Panc1 (cell line): ENCODE measurements at places on chromosomes 5 and 9. TPM values are rescaled to one million over a fixed set of nuclear protein-coding genes. Genes with fewer than 3 reads are reported as not detected.

DNA sequence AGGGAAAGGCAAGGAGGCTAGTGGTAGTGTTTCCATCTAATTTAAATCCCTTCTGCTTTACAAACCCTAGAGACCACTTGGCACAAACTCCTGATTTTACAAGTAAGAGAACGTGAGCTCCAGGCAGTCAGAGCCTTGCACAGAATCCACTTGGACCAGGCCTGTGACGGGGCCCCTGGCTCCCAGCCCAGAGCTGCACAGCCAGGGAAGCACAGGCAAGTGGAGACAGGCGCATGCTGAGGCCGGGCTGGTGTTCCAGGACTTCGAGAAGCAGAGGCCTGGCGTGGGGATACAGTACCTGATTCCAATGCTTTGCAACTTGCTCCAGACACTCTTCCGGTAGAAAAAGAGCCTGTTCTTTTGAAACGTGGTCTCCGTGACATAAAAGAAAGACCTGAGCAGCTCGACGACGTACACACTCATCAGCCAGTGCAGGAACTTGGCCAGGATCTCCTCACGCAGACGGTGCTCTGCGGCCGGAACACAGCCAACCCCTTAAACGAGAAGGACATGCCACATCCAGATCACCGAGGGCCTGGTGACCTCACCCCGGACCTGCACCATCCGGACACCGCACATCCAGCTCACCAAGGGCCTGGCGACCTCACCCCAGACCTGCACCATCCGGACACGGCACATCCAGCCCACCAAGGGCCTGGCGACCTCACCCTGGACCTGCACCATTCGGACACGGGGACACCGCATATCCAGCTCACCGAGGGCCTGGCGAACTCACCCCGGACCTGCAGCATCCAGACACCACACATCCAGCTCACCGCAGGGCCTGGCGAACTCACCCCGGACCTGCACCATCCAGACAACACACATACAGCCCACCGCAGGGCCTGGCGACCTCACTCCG lies 12.5 kb downstream of the TERT start:
- no peak for DNase-seq

DNA sequence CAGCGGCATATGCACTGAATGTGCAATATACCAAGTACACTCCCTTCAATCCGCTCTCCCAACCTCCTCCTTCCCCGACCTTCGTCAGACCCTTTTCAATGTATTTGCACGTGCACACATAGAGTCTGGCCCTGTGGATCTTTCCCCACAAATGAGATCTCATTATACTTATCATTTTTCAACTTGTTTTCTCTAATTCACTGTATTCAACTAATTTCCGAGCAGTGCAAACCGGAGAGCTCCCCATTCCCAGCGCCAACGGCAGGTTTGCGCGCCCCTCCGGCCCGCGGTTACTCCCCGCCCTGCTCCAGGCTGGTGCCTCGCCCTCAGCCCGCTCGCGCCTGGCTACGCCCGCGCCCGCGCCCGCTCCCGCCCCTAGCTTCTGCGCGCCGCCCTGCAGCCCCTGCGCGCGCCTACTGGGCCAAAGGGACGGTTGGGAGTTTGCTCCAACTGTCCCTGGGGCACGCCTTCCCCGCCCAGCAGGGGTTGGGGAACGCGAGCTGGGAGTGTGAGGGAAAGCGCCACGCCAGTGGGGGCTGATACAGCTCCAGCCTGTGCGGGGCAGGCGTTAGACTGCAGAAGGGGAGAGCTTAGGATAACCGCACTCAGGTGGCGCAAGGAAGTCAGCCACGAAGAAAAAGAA lies 3.3 kb upstream of the CDC20B start:
- DNase-seq = no peak

- DNase-seq = no peak
Measured at GRCh38 chr5:33905381-33905780, 13.6 kb upstream of the ADAMTS12 start.

- no peak for DNase-seq
Measured at GRCh38 chr9:117526674-117527073, 111.8 kb upstream of the ASTN2 start.

DNA sequence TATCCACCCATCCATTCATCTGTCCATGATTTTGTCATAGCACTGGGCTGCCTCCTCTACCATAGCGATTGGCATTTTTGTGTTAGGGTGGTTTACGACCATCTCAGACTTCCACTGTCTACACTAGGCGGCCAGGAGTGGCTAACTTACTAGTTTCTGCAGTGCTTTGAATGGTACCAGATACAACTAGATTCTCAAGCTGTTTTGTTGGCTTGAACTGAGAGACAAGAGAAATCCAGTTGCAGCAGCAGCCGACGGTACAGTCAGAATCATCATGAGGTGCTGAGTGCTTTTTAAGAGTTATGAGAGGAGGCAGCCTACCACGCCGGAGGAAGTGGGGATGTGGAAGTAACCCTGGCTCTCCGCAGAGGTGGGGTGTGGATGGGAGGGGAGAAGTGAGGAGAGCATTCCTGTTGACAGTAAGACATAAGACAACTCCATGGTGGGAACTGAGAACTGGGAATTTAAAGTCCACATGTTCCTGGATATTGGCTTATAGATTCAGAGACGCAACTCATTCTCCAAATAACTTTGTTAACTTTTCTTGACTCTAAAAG lies 27.9 kb downstream of the COL5A1 start:
- DNase-seq = no peak

GRCh38 chr5:97629276-97629675 lies 446.2 kb upstream of the RIOK2 start:
- DNase-seq = no peak

- no peak for DNase-seq
Measured at GRCh38 chr5:13930541-13931171, 13.8 kb downstream of the DNAH5 start.

DNA sequence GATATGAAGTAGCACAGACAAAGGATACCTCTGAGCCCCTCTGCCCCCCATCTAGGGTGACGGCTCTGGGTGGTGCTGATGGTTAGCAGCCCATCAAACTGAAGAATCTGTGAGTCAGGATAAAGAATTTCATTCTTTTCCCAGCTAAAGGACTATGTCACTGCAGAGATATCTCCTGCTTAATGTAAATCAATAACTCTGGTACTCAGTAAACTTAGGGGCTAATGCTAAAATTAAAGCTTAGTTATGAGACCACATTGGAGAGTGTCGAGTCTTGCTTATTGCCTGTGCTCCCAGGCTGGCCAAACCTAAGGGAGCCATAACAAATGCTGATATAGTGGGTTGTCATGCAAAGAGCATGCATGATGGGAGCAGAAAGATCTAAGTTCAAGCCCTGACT lies 25.6 kb upstream of the ACTBL2 start:
- DNase-seq = no peak

GRCh38 chr5:142437563-142437962 lies 112.7 kb upstream of the SPRY4 start:
- no peak for DNase-seq

GRCh38 chr9:87167161-87167560 lies 219.9 kb upstream of the GAS1 start:
- no peak for DNase-seq

DNA sequence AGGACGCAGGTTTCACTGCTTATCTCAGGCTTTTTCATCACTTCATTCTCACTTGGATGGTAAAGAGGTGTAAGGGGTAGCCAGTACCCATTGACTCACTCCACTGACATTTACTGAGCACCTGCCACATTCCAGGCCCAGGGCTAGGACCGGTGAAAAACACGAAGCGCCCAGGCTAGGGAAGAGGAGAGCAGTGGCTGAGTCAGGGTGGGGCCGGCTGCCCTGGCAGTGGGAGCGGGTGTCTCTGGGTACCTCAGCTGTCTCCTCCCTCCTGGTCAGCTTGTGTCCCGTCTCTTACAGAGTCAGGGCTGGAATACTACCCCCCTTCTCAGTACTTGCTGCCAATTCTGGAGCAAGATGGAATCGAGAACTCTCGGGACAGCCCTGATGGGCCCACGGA lies 22.2 kb downstream of the LRSAM1 start:
- DNase-seq = no peak

DNA sequence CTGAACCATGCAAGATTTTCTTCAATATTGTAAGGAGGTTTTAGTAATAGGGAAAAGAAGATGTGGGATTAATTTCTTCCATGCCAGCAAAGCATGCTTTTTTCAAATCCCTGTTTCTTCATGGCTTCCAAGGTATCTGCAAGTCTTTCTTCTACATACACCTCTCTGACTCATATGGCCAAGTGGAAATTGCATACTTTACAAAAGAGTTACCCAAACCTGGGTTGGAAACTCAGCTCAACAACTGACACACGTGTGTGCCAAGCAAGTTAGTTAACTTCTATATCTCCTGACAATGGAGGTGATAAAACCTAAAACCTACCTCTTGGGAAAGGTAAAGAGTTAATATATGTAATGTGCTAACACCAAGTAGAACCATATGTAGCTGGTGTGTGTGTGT lies 28.5 kb upstream of the MAMDC2 start:
- DNase-seq = no peak

GRCh38 chr5:132813599-132814502 lies 749 bp downstream of the SOWAHA start:
- no peak for DNase-seq

PALM2AKAP2 gene
- total RNA-seq = 0.44 TPM

DBH gene
- not detected for total RNA-seq

POLR3G gene
- 23.4 TPM for total RNA-seq
